CD14-positive monocyte (primary cell): ENCODE measurements at places on chromosomes 1 and 21.

DNA sequence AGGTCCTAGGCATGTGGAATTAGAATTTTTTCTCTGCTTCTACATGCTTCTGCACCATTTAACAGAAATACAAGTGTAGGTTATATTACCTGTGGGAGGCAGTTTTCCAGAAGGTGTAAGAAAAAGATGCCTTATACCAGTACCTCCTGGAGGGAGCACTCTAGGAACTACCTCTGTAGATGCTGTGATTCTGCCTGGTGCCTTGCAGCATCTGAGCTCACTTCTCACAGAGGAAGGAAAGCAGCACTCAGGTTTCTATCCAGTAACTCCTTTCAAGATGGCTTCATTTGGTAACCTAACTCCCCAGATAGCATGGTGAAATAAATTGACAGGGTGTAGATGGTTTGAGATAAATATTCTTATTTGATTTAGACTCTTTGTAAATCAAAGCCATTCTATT is 50.3 kb downstream of the GIPC2 start:
- no peak for DNase-seq

- DNase-seq: no peak
Measured at GRCh38 chr1:155833665-155834295, 23.2 kb downstream of the GON4L start.

DNA sequence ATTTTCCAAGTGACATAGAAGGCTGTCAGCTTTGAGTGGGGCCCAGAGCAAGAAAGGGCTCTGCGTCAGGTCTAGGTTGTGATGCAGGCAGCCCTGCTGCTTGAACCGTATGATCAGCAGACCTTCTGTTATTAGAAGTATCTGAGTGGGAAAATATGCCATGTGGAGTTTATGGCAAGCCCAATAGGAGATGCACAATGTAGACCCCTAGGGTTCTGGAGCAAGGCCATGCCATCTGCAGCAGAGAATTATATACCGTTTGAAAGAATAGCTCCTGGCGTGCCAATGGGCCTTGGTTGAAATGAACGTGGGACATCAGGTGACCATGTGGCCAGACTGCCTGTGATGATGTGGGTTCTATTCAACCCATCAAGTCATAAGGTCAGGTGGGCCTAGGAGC is 44.1 kb upstream of the ZBTB18 start:
- DNase-seq: no peak

DNA sequence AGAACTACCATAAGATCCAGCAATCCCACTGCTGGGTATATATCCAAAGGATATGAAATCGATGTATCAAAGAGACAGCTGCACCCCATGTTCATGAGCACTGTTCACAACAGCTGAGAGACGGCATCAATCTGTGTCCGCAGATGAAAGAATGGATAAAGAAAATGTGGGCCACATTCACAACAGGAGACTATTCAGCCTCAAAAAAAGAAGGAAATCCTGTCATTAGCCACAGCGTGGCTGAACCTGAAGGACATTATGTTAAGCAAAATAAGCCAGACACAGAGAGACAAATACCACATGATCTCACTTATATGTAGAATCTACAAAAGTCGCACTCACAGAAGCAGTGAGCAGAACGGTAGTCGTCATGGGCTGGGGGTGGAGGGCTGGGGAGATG is 99.2 kb upstream of the IFFO2 start:
- no peak for DNase-seq

- DNase-seq: no peak
Measured at GRCh38 chr21:25170681-25171080, 436.6 kb downstream of the MRPL39 start.

- peak; percentile 89 for DNase-seq
Measured at GRCh38 chr1:180154325-180155181, at the start of gene QSOX1. QSOX1 (plus strand) TSS chr1:180154869; CDS start chr1:180154908, 39 bp downstream.

- DNase-seq: peak; percentile 53
Measured at GRCh38 chr1:158506369-158506987, 34.5 kb downstream of the OR10R2 start.

DNA sequence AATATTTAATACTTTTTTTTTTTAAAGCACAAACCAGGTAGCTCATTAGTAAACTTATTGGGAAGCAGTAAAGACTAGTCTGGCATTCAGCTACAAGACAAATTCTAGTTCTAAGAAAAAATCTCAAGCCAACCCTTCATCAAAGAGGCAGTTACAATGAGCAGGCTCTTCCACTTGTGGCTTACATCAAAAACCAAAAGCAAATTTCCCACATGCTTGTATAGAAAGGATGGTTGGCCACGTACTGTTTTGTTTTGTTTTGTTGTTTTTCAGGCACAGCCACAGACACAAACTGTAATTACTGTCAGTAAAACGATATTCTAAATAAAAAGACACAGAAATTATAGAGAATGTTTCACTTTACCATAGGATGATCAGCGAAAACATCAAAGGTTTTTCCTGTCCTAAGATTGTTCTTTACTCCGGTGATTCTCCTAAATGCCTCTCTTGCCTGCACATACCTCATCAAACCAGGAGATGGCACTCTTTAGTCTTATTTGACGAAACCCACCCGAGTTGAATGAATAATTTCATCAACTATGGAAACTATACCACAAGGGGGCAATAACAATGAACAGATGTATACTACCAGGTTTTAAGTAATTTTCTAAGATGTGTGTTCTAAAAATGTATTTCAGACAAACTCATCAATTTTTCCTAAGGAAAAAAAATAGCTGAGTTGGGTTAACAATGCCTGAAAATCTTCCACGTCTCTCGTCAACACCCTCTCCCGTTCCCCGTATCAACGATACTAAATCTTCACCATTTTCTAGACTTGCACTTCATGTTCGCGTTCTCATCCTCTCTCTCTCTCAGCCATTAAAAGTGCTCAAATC is 26.9 kb downstream of the RPL5 start:
- peak; percentile 58 for DNase-seq

DNA sequence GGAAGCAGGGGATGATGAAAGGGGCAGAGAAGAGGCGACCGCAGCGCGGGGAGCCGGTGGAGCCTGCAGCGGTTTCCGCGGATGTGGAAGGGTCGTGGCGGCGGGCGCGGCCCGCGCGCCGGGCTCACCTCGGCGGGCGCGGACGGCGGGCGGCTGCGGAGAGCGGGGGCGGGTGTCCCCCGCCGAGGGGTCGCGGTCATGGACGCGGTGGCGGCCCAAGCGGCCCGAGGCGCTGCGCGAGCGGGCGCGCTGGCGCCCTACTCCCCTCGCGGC is 572 bp downstream of the LPGAT1 start:
- no peak for DNase-seq

GRCh38 chr1:79388694-79389361 is 382.3 kb upstream of the ADGRL4 start:
- DNase-seq: no peak

GRCh38 chr1:224801844-224802490 is 127.5 kb upstream of the DNAH14 start:
- no peak for DNase-seq

DNA sequence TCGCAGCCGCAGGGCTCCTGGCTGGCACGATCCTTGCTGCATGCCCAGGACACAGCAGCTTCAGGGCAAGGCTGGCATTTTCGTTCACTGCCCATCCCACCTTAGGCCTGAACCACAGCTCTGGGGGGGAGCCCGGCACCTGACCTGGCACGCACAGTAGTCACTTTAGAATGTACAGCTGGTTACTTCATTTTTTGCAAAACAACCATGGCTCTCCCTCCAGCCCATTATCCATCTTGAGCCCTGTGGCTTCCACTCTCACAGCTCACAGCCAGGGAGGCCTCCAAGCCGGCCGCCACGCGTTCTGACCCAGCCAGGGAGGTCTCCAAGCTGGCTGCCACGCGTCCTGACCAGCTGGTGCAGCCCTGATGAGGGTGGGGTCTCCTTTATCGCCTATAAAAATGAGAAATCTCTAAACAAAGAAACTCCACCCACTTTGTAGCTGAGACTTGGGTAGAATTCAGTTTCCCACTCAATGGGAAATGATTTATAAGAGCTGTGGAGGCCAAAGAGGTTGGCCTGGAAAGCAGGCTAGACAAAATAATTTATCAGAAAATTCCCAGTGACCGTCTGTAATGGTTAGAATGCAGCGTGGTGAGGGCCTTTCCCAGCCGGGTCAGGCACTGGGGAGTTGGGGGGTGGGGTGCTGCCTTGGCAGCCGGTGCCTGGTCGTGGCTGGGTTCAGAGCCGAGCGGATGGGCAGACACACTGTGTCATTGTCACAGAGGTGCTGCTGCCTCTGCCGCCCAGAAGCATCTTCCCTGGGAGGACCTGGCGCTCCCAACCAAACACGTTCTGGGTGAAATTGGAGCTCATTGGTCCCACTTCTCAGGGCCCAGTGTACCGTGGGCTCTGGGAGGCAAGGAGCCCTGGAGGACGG is 54.6 kb upstream of the ACTRT2 start:
- DNase-seq: no peak

DNA sequence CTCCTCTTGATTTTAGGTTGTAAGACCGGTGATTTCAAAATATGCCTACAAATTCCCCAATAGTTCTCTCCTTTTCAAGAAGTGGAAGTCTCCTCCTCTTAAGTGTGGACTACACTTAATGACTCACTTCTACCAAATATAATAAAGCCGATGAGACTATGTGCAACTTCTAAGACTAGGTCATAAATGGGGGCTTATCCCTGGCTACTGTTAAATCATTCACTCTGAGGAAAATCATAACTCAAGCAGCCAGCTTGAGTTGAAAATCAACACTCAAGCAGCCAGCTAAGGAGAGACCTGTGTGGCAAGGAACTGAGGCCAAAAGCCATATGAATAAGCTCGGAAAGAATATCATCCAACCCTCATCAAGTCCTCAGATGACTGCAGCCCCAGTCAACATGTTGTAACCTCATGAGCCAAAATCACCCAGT is 49.6 kb upstream of the PSMG1 start:
- no peak for DNase-seq

- DNase-seq: no peak
Measured at GRCh38 chr1:9746651-9747050, 77.1 kb downstream of the CLSTN1 start.

DNA sequence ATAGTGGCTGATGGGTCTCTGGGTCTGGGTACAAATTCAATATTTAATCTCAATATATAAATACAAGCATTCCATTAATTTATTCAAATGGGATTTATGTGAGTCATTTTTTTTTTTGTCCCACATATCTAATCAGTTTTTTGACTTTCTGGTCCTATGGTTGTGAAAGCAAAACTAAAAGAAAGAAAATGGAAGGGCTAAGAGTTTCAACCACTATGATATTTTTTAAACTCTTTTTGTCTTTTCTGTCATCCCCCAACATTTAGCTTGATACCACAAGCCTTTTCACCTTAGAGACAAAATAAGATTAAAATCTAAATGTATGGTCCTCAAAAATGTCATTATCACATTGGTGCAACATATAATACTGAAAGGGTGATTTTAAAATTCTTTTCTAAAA is 602.7 kb upstream of the CHRM3 start:
- no peak for DNase-seq

- DNase-seq: no peak
Measured at GRCh38 chr1:172679000-172679772, 20.3 kb downstream of the FASLG start.

DNA sequence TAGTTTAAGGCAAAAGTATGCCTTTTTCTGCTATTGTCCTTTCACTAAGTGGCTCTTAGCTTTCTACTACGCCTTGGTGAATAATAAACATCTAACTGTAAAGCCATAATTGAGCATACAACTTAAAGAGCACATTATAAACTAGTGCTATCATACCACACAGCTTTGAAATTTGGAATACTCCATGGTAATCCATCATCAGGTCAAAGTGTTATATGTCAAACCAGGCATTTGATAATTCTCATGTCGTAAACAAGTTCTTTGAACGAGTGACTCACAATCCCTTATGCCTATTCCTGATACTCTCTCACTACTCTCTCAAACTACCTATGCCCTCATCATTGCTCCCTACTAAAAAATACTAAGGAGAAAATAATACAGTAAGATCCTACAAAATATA is 60.3 kb upstream of the FMN2 start:
- DNase-seq: no peak

DNA sequence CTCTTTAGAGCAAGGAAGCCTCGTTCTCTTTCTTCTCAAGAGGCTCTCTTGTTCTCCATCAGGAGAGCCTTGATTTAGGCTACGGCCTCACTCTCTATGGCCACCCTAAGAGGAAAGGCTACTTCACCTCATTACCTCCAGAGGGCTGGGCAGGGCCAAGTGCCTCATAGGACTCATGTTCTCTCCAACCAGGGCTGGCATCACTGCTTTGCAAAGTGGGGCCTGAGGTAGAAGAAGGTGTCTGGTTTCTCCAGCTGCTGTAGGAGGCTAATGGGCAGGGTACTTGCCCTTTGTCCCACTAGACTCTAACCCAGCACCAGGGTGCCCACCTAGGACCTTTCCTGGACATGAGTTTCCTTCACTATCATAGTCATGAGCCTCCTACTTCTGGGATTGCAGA is 2.1 kb upstream of the ATXN7L2 start:
- DNase-seq: no peak

DNA sequence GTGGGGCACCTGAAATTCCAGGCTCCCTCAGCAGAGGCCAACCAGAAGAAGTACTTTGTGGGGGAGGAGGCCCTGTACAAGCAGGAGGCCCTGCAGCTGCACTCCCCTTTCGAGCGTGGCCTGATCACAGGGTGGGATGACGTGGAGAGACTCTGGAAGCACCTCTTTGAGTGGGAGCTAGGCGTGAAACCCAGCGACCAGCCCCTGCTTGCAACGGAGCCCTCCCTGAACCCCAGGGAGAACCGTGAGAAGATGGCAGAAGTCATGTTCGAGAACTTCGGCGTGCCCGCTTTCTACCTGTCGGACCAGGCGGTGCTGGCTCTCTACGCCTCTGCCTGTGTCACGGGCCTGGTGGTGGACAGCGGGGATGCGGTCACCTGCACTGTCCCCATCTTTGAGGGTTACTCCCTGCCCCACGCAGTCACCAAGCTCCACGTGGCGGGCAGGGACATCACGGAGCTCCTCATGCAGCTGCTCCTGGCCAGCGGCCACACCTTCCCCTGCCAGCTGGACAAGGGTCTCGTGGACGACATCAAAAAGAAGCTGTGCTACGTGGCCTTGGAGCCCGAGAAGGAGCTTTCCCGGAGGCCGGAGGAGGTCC is 634 bp downstream of the ACTRT2 start:
- DNase-seq: no peak

GRCh38 chr1:208691012-208691411 is 446.8 kb upstream of the PLXNA2 start:
- no peak for DNase-seq

DNA sequence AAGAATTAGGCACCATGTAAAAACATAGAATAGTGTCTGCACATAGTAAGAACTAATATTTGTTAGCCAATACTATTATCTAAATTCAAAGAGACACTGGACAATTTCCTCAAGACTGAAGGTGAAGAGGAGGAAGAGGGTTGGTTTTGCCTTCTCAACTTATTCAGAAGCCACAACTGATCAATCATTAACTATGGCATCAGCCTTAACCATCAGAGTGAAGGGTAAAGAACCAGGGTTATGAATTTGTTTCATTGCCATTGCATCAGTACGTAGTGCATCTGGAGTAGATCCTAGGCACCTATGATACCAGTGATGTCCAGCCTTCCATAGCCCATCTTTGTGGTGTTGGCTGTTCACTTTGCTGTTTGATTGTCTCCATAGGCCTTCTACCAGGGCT is 421.7 kb upstream of the DEPDC1 start:
- DNase-seq: no peak

GRCh38 chr1:62993844-62994243 is 209.9 kb downstream of the ATG4C start:
- DNase-seq: no peak
